ENCODE measurements at places on chromosomes 5 and 9.

DNA sequence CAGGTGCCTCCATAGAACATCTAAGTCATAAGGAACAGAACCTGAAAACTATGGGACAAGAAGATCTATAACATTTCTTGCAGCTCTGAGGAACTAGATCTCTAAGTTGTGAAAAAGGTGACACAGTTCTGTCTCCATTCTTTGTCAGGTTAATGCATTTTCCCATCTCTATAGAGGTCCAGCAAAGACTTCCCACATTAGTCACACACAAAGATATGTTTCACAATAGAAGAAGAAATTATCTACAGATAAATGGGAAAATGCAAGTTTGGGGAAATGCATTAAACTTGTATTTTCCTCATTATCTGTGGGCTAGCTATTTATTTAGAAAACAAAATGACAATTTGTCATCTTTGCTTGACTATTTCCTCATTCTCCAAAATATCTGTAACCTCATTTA, 458.6 kb upstream of the PAPPA start:
- DNase-seq, result no peak

GRCh38 chr9:138046641-138047301, 169.2 kb downstream of the CACNA1B start:
- DNase-seq, result no peak

GRCh38 chr5:36422952-36423351, 121.2 kb upstream of the RANBP3L start:
- DNase-seq, result peak; percentile 96

- peak; percentile 82 for DNase-seq
Observed at GRCh38 chr5:82164977-82165713, 113.0 kb downstream of the RPS23 start.

DNA sequence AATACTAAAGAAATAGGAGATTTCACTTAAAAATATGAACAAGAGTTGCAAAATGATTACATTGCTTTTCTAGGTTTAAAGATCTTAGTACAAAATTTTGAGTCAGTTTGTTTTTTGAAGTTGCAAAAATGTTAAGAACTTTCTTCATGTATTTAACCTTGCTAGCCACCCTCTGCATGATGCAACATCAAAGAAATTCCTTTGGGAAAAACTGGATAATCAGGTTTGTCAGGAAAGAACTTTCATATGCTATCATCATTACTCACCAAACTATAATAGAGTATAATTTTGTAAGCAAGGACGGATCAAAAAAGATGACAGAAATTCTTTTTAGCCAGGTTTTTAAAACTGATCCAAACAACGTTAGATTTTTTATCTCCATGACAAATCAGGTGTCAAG, 116.9 kb upstream of the MRPS30 start:
- DNase-seq, result peak; percentile 88

- DNase-seq, result peak; percentile 80
Observed at GRCh38 chr5:9361835-9362234, 184.0 kb downstream of the SEMA5A start.

GRCh38 chr9:37988041-37988440, 81.0 kb downstream of the SHB start:
- DNase-seq, result no peak

DNA sequence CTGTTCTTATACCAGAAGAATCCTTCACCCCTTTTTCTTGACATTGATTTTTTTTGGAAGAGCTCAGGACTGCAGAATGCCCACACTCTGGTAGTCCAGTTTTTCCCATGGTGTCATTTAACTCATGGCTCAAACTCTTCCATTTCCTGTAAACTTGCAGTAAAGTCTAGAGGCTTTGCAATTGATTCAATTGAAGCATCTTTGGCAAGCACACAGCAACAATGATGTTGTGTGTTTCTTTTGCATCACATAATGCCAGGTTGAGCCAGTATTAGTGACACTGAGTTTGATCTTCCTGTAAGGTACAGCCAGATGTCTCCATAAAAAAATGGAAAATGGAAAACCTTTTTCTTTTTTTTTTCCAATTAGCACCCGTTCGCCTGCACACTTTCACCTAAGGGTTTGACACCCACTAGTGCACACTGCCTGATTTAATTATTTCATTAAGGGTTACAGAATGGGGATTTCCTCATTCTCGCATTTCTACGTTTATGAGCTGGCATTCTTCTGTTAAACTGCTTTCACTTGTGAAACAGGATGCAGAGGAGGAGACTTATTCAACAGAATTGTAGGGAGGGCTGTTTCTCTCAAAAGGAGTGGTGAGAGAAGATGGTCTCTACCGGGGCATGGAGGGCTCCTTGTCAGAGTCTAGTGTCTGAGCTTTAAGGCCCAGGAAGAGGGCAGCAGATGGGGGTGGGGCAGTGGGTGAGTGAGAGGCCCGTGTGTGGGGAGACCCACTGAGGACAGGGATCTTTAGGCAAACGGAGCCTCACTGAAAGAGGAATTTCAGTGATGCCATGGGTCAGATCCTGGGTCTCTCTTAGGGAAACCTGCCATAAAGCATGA, 2.2 kb upstream of the S1PR3 start:
- peak; percentile 79 for DNase-seq

DNA sequence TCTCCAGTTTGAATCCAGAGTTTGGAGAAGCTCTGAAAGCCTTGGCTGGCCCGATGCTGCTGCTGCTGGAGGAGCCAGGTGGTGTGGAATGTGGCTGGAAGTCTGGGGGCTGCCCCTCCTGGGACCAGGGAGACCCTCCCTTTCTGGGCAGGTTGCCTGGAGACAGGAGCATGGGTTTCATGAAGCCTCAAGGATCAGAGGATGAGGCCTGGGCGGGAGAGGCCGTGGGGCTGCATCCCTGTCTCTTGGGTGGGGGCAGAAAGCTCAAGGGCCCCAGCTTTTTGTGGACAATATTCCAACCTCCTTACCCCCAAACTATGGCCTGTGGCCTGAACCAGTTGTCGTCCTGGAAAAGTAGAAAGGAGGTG, 10.1 kb downstream of the FGF18 start:
- no peak for DNase-seq

DNA sequence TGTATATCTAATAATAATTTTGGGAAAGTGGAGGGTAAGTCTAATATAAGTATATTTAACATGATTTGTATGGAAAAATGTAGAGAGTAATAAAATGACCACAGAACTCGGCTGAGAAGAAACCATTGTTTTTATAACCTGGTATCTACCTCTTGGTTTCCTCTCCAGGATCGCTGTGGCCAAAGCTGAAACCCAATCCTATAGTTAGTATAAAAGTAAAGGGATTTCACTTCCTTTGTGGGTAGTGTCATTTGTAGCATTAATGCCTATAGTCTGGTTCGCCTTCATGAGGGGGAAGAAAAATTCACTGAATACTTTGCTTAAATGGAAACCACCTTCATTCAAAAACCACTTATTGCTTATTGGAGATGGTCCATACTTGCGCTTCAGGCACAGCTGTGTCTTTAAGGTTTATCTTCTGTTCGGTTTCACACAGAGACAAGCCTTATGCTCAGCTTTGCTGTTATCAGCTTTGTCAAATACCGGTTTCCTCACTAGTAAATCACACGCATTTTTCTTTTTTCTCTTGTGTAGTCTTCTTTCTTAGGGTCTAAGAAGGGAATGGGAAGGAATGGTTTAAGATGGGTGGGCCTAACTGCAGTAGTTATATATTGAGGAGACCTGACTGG, 12.1 kb downstream of the PIK3R1 start:
- DNase-seq, result no peak

- DNase-seq, result no peak
Observed at GRCh38 chr9:77021922-77022782, 2.7 kb downstream of the FOXB2 start.

- peak; percentile 80 for DNase-seq
Observed at GRCh38 chr9:114804505-114804904, 1.3 kb downstream of the TNFSF15 start.

- no peak for DNase-seq
Observed at GRCh38 chr5:87686975-87687374, 274.2 kb upstream of the CCNH start.

DNA sequence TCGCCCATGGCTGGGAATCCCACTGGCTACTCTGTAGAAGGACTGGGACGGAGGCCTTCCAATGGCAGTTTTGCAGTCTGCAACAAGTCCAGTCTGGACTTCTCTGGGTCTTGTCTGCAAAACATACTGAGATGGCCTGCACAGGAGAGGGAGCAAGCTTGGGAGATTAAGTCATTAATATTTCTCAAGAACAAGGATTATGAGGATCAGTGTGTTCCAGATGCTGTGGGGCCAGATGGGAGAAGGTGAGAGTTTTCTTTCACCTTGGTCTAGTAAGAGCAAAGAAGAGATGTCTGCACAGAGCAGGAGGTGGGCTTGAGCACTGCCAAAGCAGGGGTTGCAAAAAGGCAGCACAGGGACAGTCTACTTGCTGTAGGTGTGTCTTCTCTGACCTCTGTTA, at the start of gene PDE6A:
TSS of gene PDE6A (minus strand) at position 128 of the 400 bp plus-strand sequence. CDS start at position 8, 120 bp downstream.
- DNase-seq, result no peak

GRCh38 chr9:132187121-132187620, 25.3 kb downstream of the NTNG2 start:
- no peak for DNase-seq

DNA sequence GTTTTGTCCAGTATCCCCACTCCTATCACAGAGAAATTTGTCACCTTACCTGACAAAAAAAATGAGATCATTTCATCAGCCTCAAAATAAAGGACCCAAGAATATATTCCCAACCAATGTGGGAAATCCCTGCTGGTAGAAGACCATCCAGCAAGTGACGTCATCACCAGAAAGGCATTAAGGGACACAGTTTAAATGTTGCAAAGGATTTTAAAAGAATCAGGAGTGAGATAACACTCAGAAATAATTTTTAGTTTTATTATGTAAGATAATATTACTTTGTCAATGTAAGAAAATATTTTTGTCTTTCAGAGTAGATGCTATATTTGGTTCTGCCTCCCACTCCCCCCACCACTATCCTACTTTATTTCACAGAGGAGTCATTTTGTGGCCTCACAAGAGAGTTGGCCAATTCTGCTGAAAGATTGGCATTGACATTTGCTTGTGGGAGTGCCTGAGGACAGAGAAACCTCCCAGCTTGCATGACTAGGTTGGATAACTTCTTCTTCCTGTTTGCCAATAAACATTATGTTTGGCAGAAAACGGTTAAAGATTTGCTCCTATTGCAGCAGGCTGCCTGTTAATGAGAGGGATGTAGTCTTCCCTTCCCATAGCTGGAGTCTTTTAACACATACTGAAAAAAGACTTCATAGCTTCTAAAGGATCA, 288.6 kb upstream of the DAB2 start:
- DNase-seq, result peak; percentile 54

- DNase-seq, result no peak
Observed at GRCh38 chr5:306011-306805, 15.3 kb upstream of the AHRR start.

DNA sequence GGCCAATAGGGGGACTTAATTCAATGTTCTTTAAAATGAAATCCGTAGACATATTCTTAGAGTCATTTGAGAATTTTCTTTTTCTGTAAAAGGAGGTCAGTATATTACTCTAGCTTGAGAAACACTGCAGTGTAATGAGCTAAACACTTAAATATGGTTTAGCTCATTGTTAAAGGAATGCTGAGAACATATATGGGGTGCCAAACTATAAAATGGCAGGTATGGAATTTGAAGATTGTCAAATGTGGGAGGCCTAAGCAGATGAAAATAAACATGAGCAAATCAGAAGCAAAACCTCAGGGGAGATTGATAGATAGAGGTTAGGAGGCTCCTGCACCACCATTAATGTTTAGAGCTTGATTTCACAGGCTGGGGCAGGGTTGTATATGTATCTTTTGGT, 57.9 kb downstream of the STX17 start:
- no peak for DNase-seq

GRCh38 chr5:149912226-149912871, 32.2 kb downstream of the PDE6A start:
- no peak for DNase-seq

GRCh38 chr5:35618304-35618636, 607 bp downstream of the SPEF2 start:
- no peak for DNase-seq

DNA sequence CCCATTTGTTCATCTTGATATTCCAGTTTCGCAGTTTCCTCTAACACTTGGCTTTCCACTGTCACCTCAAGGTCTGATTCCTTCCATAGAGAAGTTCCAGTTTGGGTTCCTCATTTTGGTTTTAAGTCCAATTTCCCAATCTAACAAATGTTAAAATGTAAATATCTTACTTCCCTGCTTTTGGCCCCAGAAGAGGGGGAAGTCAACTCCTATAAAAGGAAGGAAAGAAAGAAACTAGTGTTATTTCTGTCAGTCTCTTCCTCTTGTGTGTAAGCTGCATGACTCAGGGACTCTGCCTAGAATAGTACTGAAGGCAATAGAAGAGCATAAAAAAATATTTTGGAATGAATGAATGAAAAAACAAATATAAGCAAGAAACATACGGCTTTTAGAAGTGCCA, 127.5 kb upstream of the CCNG1 start:
- DNase-seq, result no peak
